ENCODE measurements at places on chromosomes 12 and 14.

- no peak for DNase-seq
Measured at GRCh38 chr14:72739446-72740405, 154.2 kb downstream of the DPF3 start.

DNA sequence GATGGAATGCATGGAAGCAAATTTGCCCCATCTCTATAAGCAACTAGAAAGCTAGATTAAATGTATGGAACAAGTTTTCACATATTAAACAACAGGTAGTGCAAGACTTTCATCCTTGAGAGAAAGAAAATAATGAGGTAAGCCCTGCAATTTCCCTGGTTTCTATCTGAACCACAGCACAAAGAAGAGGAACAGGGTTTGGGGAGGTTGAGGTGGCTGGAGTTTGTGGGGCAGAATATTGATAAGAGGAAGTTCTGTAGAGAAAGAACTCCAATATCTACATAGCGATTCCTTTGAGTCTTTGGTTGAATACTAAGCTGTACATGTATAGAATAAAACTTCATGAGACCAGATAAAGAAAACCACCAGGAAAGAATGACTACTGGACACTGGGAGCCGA lies 96.3 kb upstream of the CCND2 start:
- no peak for DNase-seq

DNA sequence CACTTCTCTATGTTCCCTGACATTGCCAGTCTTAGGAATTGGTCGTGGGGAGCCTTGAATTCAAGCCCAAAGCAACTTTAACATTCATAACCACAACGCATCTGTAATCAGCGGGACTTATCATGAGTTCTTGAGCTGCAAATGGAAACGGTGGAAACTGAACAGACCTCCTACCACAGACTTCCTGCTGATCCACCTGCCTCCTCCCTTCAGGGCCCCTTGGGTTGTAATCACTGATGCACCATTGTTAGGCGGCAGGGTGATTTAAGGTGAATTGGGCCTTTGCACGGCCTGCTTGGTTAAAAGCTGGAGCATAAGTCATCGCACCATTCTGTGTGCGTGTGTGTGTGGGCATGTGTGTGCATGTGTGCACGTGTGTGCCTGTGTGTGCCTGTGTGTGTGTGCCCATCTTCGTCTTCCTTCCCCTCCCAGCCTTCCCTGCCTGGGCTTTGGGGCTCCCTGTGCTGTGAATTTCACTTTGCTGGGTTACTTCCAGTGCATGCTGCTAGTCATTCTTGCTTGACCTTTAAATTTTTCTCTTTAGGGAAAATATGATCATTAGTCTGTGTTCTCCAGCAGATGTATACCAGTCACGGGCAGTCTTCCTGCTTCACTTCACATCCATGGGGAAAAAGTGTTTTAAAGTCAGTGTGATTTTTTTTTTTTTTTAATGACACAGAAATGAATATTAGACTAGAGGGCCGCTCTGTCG lies 29.1 kb downstream of the CHST11 start:
- DNase-seq = no peak

GRCh38 chr12:30725739-30726138 lies 29.0 kb downstream of the CAPRIN2 start:
- DNase-seq = no peak

DNA sequence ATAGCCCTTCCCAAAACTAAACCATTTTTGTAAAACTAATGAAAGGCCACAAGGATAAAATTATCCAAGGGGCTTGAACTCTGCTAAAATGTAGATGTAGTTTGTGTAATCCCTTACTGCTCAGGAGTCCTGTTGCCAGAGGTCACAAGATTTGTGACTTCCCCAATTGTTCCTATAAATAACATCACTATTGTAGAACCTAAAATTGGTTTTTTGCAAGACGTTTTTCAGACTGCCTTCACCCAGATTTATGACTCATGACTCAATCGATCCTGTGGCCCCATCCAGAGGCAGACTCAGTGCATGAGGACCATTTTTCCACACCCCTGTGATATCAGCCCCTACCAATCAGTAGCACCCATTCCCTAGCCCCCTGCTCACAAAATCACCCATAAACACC lies 61.5 kb upstream of the RASSF8 start:
- no peak for DNase-seq

GRCh38 chr14:81594012-81594411 lies 60.4 kb upstream of the SEL1L start:
- DNase-seq = no peak

GRCh38 chr12:26833743-26834490 lies 923 bp upstream of the ITPR2 start:
- peak; percentile 20 for DNase-seq

- DNase-seq = no peak
Measured at GRCh38 chr14:62269204-62269603, 507.0 kb downstream of the SNAPC1 start.

- no peak for DNase-seq
Measured at GRCh38 chr12:43290836-43291235, 261.2 kb downstream of the ADAMTS20 start.

GRCh38 chr12:131436922-131437705 lies 273.8 kb upstream of the SFSWAP start:
- DNase-seq = no peak

DNA sequence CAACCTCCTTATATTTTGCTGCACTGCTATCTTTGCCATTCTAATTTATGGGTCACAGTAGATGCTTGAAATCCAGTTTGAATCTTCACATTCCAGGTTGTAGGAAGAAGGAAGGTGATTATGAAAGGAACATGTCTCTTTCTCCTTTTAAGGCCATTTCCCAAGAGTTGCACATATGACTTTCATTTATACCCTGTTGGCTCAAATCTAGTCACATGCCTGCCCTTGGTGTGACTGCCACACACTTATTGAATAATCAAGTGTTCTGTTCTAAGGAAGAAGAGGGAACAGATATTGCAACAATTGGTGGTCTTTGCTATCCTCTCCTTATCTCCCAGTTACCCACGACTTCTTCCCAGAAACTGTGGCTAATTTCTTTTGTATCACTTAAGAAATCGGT lies 404.3 kb downstream of the TMEM117 start:
- no peak for DNase-seq

DNA sequence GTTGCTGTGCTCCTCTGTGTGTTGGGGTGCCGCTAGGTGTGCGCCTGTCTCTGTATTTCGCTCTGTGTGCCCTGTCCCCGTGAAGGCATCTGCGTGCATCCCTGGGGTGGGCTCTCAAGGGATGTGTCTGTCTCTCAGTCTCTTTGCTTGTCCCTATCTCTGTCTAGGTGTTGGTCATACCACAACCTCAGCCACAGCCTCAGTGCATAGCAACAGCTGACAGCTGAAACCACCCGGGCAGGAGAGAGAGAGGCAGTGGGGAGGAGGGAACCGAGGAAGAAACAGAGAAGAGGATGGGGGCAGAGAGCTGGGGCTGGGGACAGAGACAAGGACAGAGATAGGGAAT lies 953 bp upstream of the NXPH4 start:
- DNase-seq = no peak
